Right atrium auricular region (tissue), 2 donors: ENCODE measurements at places on chromosomes 3 and 15.

DNA sequence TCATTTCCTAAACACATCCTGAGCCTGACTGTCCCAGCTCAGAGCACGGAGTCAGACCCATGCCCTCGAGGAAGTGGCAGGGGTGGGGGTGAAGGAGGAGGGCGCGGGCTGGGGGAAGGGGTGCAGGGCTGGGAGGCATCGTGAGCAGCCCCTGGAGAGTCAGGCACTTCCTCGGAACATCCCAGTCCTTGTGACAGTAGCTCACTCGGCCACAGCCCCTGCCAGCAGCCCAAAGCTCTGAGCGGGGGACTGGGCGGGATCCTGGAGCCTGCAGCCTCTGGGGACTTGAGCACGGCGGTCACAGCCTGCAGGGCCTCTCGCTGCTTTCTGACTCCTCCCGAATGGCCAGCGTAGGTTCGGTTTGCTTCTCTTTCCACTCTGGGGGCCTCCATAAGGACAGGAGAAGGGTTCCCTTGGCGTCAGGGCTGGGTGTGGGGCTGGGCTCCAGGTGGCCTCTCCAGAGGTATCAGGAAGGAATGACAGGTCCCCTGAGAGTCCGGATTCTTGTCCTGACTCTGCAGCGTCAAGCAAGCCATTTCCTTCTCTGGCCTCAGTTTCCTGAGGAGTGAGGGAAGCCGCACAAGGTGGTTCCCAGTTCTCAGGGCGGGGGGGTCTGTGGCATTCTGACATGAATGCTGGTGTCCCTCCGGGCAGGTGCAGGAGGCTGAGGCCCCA is 20.9 kb downstream of the PSTPIP1 start:
- no peak for DNase-seq

DNA sequence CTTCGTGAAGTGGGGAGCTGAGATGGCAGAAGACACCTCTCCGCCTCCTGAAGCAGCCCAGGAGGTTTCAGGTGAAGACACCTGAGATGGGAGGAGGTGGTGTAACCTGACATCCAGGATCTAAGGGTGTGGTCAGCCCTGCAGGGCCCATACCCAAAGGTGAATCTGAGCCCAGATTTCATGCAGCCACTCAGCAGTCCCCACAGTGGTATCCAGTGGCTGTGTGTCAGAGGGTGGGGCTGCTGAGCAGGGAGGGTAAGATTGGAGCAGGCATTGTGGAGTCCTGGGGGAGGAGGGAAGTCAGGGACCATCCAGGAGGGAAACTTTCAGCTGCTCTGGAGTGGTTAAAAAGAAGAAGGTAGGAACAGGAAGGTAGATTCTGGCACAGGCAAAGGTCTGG is 46.0 kb upstream of the SMAD6 start:
- no peak for DNase-seq

GRCh38 chr3:35737934-35738706 is 98.8 kb downstream of the ARPP21 start:
- no peak for DNase-seq

DNA sequence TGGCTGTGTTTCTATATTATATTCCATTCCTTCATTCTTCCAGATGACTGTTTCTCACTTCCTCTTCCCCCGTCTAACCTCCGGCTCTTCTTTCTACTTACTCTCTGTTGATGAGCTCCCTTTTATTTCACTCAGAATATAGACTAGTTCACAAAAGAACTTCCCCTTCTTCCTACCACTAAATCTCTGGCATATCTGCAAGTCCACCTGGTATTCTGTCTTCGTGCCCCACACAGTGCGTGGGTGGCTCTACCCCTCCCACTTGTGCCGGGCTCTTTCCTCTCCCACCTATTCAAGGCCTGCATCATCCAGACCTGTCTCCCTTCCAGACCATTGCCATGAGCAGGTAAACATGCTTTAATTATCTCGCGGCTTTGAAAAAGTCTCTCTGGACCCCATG is 73.0 kb downstream of the SCN10A start:
- DNase-seq = peak; percentile 21

- no peak for DNase-seq
Observed at GRCh38 chr3:148162132-148162531, 535.6 kb upstream of the AGTR1 start.

DNA sequence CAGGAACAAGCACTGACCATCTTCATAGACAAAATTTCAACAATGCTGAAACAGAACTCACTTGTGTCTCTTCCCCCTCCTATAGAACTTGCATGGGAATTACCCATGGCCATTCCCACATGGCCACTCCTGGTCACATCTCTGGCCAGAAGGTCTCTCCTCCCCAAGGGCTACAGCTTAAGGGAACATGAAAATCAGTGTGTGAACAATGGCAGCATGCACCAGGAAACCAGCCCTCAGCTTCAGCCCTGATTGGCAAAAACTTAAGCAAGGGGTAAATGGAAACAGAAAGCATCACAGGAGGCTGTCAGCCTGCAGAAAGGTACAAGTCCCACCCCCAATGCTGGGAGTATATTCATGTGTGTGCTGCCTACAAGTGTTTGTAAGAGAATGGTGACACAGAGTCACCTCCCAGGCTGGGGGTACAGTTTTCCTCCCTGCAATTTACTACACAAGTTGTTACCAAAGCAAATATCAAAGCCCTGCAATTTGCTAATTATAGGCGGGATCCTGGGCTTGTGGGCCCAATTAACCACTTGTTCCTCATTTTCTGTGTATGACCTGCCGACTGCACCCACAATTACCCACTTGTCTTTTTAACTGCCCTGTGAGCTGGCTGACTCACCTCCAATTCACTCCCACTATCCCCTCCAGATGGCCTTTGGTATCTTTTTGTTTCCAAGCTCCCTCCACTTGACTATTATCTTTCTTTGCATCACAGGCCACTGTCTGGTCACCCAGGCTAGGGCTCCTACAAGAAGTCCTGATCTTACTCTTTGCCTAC is 84.4 kb upstream of the HES1 start:
- no peak for DNase-seq

DNA sequence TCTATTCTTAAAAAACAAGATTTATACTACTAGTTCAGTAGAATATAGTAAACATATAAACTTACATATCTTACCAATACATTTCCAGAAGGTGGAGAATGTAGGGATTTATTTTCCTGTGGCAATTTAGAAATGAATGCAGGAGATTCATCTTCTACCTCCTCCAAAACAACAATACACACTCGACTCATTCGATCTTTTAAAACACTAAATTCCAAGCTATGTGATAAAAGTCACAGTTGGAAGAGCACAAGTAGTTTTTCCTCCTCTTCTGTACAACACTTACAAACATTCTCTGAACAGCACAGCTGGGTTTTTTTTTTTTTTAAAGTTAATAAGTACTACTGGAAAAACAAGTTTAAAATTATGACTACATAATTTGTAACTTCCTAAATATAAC is 1.4 kb downstream of the ANKRD28 start:
- DNase-seq = no peak

DNA sequence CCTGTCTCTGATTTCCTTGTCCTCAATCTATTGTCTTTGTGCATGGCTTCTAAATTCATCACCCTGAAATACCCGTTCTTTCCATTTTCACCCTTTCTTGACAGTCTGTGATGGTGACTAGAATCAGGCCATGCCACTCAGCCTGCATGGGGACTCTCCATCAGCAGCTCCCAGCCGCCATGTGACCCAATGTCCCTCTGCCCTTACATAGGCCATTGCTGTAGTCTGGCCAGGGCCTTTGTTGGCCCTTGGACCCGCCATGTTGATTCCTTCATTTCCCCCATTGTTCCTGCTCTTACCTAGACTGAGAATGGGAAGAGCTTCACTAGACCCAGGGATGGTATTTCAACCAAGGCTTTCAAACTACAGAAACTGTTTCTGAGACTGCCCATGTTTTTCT is 45.8 kb downstream of the SPSB4 start:
- DNase-seq = no peak

DNA sequence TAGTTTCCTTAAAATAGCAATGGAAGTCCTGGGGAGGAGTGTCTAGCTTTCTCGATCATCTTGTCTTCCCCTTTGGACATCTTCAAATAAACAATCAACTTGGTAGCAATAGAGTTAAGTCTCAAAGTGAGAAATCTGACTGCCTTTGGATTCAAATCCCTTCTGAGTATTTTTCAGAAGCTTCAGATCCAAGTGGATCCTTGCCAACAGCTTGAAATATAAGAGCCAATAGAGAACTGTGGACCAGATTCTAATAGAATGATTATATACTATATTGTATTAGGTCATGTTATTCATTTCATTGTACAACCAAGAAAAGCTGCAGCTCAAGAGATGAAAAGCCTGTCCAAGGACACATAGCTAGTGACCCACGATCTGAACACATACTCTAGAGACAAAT is 60.2 kb downstream of the SYNPR start:
- no peak for DNase-seq

GRCh38 chr3:160098926-160099626 is 110.4 kb downstream of the IL12A start:
- DNase-seq = no peak

DNA sequence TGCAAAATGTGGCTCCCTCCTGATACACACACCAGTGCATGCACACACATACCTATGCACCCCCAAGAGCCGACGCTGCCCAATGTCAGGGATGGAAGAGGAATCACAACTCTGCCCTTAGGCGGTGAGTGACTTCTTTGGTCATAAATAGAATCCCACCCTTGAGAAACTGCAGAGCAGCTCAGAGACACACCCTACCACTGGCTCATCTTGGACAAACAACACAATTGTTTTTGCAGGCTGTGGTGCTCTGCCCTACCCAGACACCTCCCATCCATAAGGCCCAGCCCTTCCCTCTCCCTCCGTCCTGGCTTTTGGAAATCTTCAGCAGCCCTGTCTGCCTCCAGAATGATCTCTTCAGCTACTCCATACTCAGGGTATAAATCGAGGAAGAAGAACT is 73.8 kb upstream of the HRH1 start:
- no peak for DNase-seq

GRCh38 chr3:152054315-152054714 is 180.9 kb downstream of the SUCNR1 start:
- no peak for DNase-seq

GRCh38 chr3:193981504-193981903 is 154.4 kb upstream of the HES1 start:
- no peak for DNase-seq
